ENCODE measurements at places on chromosomes 1 and 21.

- no peak for DNase-seq
Measured at GRCh38 chr1:183967914-183968313, 69.6 kb downstream of the COLGALT2 start.

DNA sequence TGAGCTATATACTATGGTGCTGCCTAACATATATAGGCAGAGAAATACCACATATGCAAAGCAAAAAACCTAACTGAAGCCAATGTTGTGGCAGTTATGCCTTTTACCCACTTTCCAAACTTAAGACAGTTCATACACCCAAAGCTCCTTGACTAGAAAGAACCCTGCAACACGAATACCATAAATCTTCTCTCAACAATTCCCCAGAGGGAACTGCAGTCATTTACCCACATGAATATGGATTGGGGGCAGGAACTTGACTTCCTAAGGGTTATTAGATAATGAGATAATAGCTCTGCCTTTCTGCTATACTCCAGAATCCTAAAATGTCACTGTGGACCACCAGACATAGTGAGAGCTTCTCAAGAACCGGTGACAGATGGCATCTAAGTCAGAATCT lies 2.9 kb upstream of the ASPM start:
- no peak for DNase-seq

DNA sequence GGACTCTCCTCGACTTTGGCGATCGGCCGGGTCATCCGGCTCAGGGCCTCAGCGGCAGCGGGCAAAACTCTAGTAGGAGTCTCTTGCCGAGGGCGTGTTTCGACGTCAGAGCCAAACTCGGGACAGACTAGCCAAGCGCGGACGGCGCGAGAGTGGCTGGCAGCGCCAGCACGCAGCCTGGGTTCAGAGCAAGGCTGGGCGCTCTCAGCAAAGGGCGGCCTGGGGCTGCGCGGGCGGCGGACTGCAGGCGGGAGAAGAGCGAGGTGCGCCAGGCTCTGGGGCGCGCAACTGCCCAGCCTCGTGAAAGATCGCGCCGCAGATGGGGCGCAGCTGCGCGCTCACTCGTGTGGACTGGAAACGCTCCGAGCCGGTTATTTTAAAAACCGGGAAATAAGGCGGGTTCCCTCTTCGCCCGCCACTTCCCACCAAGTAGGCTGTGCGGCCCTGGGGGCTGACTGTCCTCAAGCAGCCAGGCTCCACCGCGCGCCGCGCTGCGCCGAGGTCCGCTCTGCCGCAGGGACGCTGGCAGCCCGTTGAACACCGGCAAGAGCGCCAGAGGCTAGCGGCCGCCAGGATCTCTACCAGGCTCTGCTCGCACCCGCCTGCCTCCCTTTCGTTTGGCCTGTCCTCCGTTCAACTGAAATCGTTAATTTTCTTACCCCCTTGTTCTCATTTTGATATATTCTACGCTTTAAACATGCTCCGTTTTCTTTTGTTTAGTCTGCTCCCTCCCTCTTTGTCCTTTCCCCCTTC lies 2.4 kb downstream of the ALX3 start:
- no peak for DNase-seq

GRCh38 chr1:210233495-210234328 lies 1.1 kb downstream of the SERTAD4 start:
- DNase-seq: no peak

GRCh38 chr1:107643766-107644165 lies 321.2 kb downstream of the VAV3 start:
- DNase-seq: no peak

- DNase-seq: no peak
Measured at GRCh38 chr1:115977499-115978258, 1.4 kb downstream of the SLC22A15 start.

DNA sequence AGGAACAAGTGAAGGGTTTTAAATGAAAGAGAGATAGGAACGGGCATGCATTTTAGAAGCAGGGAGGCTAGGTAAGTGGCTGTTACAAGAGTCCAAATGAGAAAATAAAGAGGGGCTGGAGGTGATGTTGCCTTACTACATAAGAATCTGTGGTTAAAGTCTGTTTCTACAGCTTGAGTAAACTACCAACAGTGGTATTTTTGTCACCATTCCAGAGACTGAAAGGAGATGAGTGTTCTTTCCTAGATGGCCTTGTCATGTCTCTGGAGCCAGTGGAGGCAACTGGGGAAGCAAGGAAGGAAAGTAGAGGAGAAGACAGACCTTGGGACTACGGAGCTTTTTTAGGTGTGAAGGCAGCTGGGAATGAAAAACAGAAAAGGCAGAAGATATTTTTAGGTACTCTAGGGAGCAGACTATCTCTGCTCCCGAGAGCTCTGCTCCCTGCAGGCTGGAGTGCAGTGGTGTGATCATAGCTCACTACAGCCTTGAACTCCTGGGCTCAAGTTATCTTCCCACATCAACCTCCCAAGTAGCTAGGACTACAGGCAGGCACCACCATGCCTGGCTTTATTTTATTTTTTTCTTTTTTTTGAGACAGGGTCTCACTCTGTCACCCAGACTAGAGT lies 12.2 kb downstream of the HDAC1 start:
- DNase-seq: no peak

- no peak for DNase-seq
Measured at GRCh38 chr1:58358346-58358745, 188.2 kb downstream of the OMA1 start.

GRCh38 chr1:40633931-40634376 lies 31.5 kb downstream of the RIMS3 start:
- DNase-seq: no peak

GRCh38 chr1:114078116-114078515 lies 75.6 kb downstream of the SYT6 start:
- DNase-seq: no peak

- DNase-seq: no peak
Measured at GRCh38 chr1:175511496-175511895, 231.9 kb downstream of the TNR start.

DNA sequence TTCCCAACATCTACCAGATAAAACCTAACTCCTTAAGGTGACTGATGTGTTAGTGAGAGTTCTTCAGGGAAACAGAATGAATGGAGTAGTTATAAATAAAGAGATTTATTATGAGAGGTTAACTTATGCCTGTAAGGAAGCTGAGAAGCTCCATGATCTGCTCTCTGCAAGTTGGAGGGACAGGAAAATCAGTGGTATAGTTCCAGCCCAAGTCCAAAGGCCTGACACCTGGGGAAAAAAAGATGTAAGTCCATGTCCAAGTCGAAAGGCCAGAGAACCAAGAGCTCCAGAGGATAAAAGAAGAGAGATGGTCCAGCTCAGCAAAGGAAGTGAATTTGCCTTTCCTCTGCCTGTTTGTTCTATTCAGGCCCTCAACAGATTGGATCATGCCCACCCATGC lies 27.1 kb downstream of the KRTAP24-1 start:
- no peak for DNase-seq

DNA sequence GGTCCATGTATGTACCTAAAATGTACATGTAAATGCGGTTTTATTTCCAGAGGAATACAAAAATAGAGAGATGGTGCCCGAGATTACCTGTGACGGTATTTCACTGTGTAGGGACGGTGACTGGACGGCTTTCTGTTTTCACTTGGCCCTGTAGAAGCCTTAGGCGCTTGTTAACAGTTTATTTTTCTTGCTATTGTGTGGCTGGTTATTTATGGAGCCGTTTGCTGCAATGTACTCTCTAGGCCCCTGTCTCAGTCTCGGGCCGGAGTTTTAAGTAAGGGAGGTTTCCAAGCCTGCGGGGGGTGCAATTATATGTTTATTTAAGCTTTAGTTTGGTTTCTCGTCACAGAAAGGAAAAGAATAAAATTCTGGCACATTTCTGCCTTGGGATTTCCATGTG lies 413 bp downstream of the EFCAB7 start:
- no peak for DNase-seq

GRCh38 chr1:106571109-106571508 lies 485.4 kb upstream of the PRMT6 start:
- no peak for DNase-seq

GRCh38 chr1:67586596-67586995 lies 98.4 kb upstream of the GADD45A start:
- no peak for DNase-seq

DNA sequence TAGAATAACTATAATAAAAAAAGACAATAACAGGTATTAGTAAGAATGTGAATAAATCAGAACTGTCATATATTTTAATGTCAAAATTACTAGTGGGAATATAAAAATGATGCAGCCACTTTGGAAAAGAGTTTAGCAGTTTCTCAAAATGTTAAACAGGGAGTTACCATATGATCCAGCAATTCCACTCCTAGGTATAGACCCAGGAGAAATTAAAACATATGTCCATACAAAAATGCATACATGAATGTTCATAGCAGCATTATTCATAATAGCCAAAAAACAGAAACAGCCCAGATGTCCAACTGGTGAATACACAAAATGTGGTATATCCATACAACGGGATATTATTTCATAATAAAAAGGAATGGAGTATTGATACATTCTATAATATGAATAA lies 71.6 kb downstream of the NVL start:
- no peak for DNase-seq

GRCh38 chr1:79657951-79658658 lies 651.6 kb upstream of the ADGRL4 start:
- no peak for DNase-seq

DNA sequence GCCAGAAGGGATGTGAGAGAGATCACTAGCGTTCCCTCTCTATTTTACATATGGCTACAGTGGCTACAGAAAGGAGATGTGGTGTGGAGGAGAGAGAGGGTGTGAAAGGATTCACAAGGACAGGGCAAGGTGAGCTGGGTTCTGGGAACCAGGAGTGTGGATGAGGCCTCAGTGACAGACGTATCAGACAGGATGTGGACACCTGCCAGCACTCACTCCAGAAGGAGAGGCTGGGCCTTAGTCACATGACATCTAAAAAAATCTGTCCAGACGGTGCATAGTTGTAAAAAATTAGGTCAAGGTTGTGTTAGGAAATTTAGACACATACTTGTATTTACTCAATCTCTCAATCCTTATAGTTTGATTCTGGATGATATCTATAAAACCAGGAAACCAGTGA lies 10.6 kb downstream of the TRIM67 start:
- DNase-seq: no peak

- no peak for DNase-seq
Measured at GRCh38 chr21:35323947-35324346, 274.8 kb upstream of the RUNX1 start.

DNA sequence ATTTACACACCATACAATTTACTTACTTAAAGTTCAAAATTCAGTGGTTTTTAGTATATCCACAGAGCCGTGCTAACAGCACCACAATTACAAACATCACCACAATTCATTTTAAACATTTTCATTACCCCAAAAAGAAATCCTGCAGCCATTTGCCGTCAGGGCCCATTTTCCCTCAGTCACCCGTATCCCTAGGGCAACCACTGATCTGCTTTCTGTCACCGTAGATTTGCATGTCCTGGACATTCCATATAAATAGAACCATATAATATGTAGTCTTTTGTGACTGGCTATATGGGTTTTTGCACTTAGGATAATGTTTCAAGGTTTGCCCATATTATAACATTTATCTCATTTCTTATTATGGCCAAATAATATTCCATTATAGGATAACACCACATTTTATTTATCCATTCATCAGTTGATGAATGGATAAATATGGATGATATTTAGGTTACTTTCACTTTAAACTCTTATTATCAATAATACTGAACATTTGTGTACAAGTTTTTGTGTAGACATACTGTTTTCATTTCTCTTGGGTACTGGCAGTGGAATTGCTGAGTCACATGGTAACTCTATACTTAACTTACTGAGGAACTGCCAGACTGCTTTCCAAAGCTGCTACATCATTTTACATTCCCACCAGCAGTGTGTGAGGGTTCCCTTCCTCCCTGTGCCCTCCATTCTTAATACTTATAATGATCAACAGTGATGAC lies 68.9 kb downstream of the ST3GAL3 start:
- DNase-seq: no peak

GRCh38 chr1:97508653-97509218 lies 412.1 kb downstream of the DPYD start:
- DNase-seq: no peak

DNA sequence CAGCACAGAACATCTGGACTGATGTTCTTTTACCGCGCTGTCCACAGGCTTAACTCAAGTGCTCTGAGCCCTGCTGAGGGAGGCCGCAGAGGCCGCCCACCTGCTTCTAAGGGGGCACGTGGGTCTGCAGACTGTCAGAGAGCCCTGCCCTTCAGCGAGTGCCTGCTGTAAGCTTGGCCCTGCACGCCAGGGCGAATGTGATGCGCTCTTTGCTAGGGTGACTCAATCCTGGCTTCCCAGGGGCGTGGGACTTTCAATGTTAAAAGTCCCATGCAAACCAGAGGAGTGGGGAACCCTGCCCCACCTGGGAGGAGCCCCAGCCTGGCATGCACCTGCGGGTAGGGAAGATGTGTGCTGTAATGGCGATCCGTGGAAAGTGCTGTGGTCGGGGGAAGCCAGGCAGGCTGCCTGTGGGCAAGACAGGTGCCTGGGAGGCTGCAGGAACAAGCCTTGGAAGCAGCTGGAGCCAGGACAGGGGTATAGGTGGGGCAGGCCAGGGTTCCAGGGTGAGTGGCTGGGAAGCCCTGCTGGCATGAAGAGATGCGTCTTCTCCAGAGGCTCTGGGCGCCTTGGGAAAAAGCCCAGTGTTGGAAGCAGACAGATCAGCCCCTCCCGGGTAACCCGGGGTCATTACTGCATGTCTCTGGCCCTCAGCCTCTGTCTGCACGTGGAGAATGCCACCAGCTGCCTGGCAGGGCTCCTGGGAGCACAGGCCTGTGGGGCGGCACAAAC lies 594 bp upstream of the PANK4 start:
- no peak for DNase-seq

- DNase-seq: no peak
Measured at GRCh38 chr1:24155011-24155782, 12.3 kb upstream of the IL22RA1 start.

DNA sequence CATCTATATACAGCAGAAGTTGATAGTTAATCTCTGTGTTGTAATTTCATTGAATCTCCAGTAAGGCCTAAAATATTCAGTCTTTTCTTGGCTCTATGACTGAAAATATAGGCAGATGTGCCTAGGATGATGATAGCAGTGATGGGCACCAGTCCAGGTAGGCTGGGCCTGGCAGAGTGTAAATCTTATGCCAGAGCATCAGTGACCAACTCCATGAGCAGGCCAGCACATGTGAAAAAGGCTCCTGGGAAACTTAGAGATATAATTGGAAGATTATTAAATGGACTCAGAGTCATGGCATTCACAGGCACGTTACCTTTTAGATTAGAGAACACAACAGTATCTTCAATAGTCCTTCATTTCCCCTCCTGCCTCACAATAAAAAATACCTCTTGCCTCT lies 20.7 kb upstream of the CYYR1 start:
- DNase-seq: no peak

GRCh38 chr1:107820801-107821200 lies 144.2 kb downstream of the VAV3 start:
- DNase-seq: no peak

- no peak for DNase-seq
Measured at GRCh38 chr1:200376528-200376927, 33.3 kb downstream of the ZNF281 start.

- no peak for DNase-seq
Measured at GRCh38 chr1:159961636-159962035, 7.6 kb upstream of the SLAMF9 start.

DNA sequence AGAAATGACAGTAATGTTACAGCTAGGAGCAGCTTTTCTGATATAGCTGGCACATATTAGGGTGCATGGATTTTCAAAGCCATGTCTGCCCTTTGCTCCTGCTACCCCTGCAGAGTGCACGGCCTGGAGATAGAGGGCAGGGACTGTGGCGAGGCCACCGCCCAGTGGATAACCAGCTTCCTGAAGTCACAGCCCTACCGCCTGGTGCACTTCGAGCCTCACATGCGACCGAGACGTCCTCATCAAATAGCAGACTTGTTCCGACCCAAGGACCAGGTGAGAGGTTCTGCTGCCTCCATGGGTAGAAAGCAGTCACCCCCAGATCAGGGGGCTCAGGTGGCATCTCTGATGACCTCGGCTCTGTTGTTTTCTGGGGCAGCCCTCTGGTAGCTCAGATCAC lies 9.8 kb downstream of the MTARC1 start:
- DNase-seq: no peak
